ENCODE measurements at places on chromosomes 11 and 22.
A peak's percentile ranks its signal among the peaks of the same experiment; 100 is the strongest.

DNA sequence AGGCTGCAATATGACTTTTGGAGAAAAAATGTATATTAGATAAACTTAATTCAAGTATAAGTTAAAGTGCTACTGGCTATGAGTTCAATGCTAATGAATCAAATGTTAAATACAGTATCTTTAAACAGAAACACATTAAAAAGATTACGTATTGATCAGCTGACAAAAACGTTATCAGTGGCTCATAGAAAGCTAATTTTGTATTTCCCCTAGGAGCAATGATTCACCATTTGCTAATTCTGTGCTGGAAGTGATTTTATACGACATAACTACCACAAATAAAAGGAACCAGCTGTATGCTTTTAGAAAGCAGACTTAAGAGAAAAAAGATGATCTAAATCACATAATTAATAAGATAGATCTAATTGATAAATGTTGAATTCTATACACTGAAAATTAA, 43.6 kb downstream of the MRE11 start:
- DNase-seq = no peak

GRCh38 chr11:19978668-19979518, 181.4 kb downstream of the DBX1 start:
- no peak for DNase-seq

- DNase-seq = no peak
Measured at GRCh38 chr11:7428196-7428595, 57.1 kb upstream of the OLFML1 start.

GRCh38 chr11:44992774-44993173, 42.1 kb upstream of the TP53I11 start:
- no peak for DNase-seq

- no peak for DNase-seq
Measured at GRCh38 chr11:128709402-128709801, 15.5 kb downstream of the FLI1 start.

DNA sequence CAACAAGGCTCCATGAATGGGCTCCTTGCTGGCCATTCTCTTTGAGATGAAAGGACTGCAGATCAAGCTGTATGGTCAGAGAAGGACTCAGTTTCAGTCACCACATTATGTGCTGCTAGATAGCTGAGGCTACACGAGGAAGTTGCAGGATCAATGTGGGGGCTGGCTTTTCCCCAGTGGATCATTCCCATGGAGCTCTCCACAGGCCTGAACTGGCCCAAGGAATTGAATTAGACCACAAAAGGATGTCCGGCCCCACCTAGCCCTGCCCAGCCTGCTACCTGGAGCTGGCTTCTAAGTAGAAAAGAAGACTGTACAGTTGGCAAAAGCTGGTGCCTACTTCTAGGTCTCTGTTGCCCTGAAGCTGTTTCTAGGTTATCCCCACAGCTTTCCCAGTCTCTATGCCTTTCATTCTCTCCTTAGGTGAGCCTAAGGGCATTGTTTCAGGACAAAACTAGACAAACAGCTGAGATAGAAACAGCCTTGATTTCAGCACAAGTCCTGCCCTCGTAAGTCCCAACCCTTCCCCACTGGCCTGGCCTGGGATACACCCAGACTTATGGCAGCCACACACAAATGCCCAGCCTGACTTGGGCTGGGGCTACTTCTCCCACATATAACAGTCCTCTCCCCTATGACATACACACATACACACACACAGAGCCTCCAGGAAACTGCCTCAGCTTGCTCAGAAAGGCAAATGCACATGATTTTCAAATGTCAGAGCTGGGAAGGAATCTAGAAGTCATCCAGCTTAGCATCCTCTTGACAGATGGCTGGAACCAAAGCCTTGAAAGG, 129.1 kb upstream of the NCAM1 start:
- no peak for DNase-seq

- DNase-seq = no peak
Measured at GRCh38 chr22:36208162-36208765, 6.7 kb upstream of the APOL4 start.

DNA sequence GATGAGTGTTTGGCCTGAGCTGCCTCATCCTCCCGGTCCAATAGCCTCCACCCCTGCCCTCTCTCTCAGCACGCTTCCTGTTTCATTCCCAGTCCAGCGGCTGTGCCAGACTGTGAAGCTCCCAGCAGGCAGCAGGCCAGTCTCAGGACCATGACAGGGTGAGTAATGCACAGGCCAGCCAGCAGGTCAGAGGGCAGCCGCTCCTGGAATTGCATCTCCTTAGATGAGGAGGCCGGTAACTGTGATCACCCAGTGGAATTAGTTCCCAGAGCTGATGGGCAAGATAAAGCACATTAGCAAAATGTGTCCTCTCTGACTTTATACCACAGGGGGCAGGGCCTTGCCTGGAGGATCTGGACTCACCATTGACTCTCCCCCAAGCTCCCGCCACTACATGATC, 251.2 kb downstream of the ETS1 start:
- no peak for DNase-seq

DNA sequence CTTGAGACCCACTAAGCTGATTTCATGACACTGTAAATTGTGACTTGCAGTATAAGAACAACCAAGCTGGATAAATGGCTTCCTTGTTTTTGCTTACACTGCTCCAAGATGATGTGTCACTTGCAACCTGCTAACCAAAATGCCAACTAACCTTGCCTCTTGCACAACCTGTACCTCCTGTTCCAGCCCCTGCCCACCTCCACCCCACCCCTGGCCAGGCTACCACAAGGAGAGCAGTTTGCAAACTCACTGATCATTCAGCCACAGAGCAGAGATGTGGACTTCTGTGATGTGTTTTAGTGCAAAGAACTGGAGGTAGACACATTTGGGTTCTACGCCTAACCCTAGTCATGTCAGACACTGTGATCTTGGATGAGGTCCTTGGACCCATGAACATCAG, 4.3 kb upstream of the APOL6 start:
- DNase-seq = no peak

- no peak for DNase-seq
Measured at GRCh38 chr22:31055635-31056159, 25.4 kb upstream of the SMTN start.

GRCh38 chr22:39183991-39184585, 31.6 kb upstream of the CBX7 start:
- no peak for DNase-seq

GRCh38 chr11:2752923-2753322, 53.1 kb upstream of the KCNQ1OT1 start:
- DNase-seq = no peak

DNA sequence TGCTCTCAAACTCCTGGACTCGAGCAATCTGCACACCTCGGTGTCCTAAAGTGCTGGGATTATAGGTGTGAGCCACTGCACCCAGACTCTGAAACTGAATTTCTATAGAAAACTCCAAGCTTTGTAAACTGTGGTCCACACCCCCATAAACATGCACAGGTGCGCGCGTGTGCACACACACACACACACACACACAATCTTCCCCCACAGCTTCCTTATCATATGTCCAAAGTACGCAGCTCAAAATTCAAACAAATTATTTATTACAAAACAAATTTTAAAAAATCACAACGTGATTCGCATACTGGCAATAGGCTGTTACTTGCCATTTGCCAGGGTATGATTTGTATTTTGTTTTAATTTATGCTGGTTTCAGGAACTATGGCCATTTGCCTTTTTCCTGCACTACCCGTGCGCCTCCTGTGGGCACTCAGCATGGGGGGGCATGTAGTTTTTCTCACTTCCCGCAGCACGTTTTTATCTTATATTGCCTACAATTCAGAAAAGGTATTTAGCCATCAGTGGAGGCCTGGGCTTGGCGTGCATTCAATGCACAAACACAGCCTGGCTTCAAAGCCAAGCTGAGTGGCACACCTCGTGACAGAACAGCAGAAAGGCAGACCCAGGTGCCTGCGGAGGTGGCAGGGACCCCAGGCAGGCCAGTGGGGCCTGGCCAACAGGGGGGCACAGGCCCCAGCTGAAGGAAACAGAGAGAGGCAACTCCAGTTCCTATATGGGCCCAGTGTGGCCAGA, 10.8 kb upstream of the SNX32 start:
- no peak for DNase-seq

DNA sequence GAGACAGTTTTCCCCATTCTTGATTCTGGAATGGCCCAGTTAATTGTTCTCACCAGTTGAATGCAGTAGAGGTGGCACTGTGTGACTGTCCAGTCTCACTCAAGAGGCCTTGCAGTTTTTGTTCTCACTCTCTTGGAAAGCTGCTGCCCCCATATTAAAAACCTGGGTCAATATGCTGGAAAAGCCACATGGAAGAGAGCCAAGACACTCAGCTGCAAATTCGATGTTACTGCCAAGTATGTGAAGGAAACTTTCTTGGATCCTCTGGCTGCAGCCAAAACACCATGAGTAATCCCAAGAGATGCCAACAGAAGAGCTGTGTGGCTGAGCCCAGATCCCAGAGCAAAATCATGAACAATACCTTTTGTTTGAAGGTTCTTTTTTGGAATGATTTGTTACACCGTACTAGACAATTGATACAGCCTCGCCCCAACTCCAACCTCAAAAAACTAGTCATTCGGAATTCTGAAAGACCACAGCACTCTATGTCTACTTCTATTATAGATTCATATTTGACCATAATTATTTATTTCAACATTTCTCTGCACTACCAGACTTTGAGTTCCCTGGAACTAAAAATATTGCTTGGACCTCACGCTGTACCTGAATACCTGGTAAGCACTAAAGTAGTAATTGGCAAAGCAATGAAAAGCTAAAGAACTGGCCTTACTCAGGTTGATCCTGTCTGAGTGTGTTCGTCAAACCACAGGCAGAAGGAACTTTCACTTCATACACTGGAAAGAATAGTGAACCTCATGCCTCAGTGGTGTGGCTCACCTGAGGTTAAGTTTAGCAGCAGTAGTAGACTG, 378.8 kb downstream of the ETS1 start:
- no peak for DNase-seq

DNA sequence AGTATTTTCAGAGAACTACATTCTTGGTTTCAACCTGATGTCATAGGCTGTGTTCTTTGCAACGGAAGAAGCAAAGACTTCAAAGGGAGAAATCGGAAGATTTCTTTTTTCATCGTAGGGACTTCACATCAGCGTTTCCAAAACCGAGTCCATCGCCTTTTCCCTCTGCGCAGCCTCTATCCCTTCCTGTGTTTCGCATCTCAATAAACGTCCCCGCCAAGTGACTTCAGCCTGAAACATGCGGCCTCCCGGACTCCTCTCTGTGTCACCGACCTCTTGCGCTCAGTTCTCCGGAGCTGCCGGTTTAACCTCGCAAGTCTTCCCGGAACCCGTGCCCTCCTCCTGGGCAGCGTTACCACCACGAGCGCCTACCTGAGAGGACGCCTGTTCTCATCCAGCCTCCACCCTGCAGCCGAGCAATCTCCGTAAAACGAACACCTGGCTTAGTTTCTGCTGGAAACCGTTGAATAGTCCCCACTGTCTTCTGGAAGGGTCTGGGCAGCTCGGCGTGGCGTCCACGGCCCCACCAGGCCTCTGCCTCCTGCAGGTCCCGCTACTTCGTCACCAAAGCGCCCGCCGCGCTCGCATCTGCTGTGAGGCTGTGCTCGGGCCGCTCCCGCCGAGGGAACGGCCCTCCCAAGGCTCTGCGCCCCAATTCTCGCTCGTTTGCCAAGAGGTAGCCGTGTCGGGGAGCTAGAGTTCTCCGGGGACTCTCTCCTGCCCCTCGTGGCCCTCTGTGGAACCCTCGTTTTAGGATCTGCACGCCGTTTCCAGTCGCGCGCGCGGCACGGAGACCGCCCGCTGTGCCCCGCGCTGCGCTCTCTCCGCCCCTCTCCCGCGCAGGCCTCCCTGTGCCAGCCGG, at the start of gene GLB1L3:
Gene GLB1L3, plus strand, starts transcription at position 846 of the 862 bp plus-strand sequence. CDS start 362 bp downstream, outside the sequence.
- DNase-seq = peak; percentile 79

DNA sequence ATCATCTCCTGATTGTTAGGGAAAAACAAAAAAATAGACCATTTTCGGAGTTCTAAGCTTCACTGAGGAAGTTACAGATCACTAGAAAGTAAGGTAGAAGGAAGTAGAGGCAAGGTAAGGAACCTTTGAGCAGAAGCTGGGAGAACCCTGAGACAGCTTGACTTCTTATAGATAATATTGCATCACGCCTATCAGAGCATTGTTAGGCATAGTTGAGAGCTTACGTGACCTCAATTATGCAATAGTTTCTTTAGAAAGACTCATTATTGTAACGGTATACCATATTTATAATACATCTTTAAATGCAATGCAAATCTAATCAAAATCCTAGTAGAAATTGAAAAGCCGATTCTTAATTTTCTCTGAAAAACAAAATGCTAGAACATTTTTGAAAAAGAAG, 4.9 kb downstream of the TBRG1 start:
- DNase-seq = no peak

- DNase-seq = no peak
Measured at GRCh38 chr11:114001416-114001815, 26.5 kb downstream of the HTR3A start.

DNA sequence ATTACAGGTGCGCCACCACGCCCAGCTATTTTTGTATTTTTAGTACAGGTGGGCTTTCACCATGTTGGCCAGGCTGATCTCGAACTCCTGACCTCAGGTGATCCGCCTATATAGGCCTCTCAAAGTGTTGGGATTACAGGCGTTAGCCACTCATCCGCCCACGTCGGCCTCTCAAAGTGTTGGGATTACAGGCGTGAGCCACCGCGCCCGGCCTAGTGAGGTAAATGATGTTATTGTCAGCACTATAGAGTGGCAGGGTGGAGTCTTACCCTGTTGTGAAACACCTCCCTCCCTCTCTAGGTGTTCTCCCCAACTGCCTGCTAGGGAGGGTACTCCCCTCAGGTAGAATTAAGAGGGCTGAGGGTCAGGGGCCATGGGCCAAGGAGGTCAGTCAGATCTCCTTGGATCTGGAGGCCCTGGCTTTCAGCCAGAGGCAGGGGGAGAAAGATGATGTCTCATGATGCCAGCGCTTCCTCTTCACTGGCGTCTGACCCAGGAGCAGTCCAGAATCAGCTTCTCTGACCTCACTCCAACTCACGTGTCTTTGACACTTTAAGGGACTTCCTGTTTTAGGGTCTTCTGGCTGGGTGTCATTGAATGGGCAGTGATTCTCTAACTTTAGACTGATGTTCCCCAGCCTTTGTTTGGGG, 2.0 kb downstream of the GGA1 start:
- no peak for DNase-seq

GRCh38 chr11:63839508-63840355, 822 bp downstream of the MARK2 start:
- peak; percentile 15 for DNase-seq

DNA sequence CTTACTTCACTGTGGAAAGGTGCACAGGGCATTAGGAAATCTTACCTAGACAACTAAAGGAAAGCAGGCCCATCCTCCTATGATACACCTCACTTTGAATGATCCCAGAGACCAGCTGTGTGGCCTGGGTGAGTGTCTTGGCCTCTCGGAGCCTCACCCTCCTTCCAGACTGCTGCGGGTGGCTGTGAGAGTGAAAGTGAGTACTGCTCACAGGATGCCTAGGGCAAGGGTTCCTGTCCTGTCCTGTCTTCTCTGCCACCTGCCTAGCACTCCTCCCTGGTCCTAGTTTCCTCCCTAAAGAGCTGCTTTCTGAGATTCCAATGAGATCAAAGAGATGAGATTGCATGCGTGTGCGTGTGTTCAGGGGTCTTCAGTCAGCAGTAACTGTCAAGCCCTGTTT, 19.5 kb upstream of the ADORA2A start:
- DNase-seq = no peak

DNA sequence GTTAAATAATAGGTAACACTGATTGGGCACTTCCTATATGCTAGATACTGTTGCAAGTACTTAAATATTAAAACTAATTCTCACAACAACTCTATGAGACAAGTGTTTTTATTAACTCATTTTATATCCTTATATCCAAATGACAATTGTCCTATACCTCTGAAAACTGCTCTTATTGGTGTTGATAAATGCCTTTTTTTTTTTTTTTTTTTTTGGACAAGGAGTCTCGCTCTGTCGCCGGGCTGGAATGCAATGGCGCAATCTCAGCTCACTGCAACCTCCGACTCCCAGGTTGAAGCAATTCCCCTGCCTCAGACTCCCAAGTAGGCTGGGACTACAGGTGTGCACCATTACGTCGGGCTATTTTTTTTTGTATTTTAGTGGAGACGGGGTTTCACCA, 41.6 kb downstream of the MRTFA start:
- DNase-seq = no peak
